ENCODE measurements at places on chromosomes 1 and 21. TPM values are rescaled to one million over a fixed set of nuclear protein-coding genes. Genes with fewer than 3 reads are reported as not detected.

DNA sequence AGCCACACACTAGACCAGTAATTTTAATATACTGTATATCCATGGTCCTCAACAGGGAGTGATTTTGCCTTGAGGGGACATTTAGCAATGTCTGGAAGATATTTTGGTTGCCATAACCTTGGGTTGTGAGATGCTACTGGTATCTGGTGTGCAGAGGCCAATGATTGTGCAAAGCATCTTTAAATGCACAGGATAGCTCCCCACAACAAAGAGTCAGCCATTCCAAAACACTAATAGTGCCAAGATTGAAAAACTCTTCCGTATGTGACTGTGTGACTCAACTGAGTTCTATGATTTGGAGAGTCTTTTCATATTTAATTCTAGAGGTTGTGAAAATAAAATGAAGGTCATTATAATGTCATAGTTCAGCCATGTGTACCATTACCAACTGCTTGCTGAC lies 141.4 kb upstream of the CACYBP start:
- DNase-seq, result no peak
- H3K4me3 ChIP-seq, result no peak overlapping the region
- no peaks in the 10 kb centered on the region for H3K4me1 ChIP-seq
- no peak overlapping the region for H3K27ac ChIP-seq
- no peaks in the 10 kb centered on the region for H3K36me3 ChIP-seq

DNA sequence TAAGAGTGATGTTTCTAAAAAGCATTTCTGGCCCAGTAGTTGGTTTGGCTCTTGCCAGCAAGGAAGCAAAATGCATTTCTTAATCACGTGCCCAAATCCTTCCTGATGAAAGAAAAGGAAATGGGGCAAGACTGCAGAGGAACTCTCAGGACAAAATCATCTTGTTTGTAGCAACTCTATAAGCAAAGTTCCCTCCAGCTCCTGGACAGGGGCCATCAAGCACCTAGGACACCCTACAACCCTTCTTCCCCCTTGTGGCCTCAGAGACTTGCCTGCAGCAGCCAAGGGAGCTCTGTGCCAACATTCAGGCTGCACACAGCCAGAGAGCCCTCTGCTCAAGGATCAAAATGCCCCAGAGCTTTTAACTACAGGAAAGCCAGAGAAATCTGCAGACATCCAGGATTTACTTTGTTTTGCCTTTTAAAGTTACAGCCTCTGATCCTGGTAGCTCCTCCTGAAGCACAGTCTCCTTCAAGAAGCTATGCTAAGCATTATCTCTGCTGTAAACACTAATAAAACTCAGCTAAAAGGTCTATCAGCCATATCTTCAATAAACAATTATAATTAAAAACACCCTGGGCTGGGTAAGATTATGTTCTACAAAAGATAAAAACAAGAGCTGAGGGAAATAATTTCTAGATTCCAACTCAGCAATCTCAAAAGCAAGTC lies 105.0 kb downstream of the KIAA0319L start:
- H3K36me3 ChIP-seq, result peaks cover 58% of the 10 kb centered on the region
- no peaks in the 10 kb centered on the region for H3K27me3 ChIP-seq
- H3K4me3 ChIP-seq, result no peak overlapping the region
- H3K4me1 ChIP-seq, result no peaks in the 10 kb centered on the region

DNA sequence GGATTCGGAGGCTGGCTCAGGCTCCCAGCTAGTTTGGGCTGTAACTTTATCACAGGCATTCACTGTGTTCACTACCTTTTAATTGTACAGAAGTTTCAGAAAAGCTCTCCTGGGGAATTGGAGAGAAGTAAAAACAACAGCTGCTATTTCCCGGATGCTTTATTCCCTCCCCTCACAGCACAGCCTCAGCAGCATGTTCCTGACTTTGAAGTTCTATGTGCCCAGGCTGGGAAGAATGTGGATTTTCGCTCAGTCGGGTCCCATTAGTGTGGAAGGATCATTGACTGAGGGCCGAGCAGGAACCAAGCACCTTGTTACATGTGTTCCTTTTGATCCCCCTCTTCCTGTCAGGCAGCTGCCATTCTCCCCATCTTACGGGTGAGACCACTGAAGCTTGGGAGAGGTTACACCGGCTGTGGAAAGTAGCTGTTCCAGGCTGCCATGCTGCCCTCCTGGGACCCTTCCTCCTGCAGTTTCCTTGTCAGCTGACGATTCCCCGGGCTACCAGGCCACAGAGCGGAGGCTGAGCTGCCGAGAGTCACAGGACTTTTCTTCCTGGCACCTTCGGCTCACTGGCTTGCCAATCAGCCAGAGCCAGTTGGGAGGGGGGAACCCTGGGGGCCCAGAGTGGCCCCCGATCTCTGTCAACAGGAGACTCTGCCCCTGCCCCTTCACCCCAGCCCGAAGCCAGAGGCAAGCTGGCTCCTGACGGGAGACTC lies 223.1 kb upstream of the TMEM51 start:
- no peaks in the 10 kb centered on the region for H3K36me3 ChIP-seq
- no peak overlapping the region for H3K4me3 ChIP-seq

DNA sequence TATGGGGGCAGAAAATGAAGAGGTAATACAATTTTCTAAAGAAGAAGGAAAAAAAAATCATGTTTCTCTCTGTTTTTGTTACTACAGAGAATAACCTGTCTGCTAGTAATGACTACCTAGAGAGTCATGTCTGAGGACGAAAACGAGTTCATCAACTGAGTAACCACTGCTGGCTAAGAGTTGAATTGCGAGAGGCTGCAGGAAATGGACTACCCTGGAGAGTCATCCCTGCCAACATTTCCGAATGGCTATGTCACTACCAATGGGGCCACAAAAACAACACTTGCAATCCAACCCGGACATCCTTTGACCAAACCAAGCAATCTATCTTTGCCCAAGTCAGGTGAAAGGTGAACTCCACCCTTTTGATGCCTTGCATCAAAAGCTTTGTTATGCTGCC lies 120.6 kb downstream of the FCRL5 start:
- H3K4me1 ChIP-seq, result no peaks in the 10 kb centered on the region
- H3K27me3 ChIP-seq, result no peaks in the 10 kb centered on the region
- H3K36me3 ChIP-seq, result no peaks in the 10 kb centered on the region
- no peak for DNase-seq
- no peak overlapping the region for H3K27ac ChIP-seq

DNA sequence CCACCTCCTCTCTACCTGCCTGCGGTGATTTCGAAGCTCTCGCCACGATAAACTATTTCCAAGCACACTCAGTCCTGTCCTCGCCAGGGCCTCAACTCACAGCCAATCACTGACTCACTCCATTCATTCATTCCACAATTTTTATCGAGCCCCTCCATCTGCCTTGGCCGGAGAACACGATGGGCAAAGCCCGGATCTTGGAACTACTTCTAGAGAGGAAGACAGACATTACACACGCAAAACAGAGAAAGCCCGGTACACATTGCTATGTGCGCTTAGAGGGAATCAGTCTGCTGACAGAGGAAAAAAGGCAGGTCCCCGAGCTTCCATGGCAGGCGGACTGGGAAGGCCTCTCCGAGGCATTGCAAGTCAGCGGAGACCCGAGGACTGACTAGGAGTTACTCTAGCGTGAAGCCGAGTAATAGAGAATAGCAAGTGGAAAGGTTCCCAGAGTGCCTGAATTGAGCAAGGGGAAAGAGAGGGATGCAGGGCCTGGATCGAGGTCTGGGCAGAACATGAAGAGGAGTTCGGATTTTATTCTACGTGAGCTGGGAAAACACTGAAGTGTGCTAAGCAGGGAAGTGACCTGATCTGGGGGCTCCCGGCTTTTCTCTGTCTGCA lies 54.2 kb upstream of the DNAJC6 start:
- DNase-seq, result no peak
- no peaks in the 10 kb centered on the region for H3K36me3 ChIP-seq
- H3K4me1 ChIP-seq, result peaks cover 12% of the 10 kb centered on the region
- H3K4me3 ChIP-seq, result peak overlapping the region; percentile 49
- no peak overlapping the region for H3K27ac ChIP-seq

- H3K27ac ChIP-seq, result no peak overlapping the region
- no peak overlapping the region for H3K4me3 ChIP-seq
- no peak for DNase-seq
- H3K36me3 ChIP-seq, result no peaks in the 10 kb centered on the region
- H3K27me3 ChIP-seq, result no peaks in the 10 kb centered on the region
Observed at GRCh38 chr1:225595974-225596551, 56.9 kb downstream of the ENAH start.

DNA sequence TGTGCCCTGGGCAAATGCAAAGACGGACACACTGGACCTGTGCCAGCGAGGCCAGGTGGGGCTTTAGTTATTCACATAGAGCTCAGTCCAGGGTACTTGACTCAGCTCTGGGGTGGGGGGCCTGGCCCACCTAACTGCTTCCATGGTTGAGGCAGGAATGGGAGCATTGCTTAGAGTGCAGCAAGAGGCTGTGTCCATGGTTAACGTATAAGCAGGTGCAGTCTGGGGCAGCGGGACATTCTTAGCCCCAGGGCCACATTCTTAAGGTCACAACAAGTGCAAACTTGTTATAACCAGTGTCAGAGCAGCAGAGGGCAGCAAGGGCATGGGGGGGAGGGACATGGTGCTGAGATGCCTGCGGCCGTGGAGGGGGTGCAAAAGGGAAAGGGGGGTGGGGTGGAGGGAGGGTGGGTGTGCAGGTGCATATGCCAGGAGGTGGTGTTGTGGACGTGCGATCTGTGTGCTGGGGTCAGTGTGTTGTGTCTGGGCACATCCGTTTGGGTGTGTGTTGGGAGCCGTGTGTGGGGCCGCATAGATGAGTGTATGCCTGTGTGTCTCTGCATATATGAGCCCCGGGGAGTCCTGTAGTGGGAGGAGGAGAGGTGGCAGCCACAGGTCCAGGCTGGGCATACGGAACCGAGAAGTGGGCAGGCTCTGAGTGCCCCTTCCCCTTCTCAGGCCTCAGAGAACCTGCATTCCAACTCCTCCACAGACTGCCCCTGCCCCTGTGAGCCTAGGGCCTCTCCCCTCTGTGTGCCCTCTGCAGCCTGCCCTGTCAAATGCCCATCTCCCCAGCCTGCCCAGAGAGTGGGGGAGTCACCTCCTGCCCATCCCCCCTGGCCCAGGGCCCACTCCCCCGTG lies 8.4 kb downstream of the KCNJ10 start:
- no peak overlapping the region for H3K4me3 ChIP-seq
- no peaks in the 10 kb centered on the region for H3K27me3 ChIP-seq
- H3K36me3 ChIP-seq, result no peaks in the 10 kb centered on the region
- H3K4me1 ChIP-seq, result no peaks in the 10 kb centered on the region
- no peak for DNase-seq
- H3K27ac ChIP-seq, result no peak overlapping the region

- no peak overlapping the region for H3K4me3 ChIP-seq
- DNase-seq, result peak; percentile 13
- H3K27me3 ChIP-seq, result no peaks in the 10 kb centered on the region
- no peaks in the 10 kb centered on the region for H3K4me1 ChIP-seq
Observed at GRCh38 chr1:239951511-239952140, 140.1 kb upstream of the FMN2 start.

DNA sequence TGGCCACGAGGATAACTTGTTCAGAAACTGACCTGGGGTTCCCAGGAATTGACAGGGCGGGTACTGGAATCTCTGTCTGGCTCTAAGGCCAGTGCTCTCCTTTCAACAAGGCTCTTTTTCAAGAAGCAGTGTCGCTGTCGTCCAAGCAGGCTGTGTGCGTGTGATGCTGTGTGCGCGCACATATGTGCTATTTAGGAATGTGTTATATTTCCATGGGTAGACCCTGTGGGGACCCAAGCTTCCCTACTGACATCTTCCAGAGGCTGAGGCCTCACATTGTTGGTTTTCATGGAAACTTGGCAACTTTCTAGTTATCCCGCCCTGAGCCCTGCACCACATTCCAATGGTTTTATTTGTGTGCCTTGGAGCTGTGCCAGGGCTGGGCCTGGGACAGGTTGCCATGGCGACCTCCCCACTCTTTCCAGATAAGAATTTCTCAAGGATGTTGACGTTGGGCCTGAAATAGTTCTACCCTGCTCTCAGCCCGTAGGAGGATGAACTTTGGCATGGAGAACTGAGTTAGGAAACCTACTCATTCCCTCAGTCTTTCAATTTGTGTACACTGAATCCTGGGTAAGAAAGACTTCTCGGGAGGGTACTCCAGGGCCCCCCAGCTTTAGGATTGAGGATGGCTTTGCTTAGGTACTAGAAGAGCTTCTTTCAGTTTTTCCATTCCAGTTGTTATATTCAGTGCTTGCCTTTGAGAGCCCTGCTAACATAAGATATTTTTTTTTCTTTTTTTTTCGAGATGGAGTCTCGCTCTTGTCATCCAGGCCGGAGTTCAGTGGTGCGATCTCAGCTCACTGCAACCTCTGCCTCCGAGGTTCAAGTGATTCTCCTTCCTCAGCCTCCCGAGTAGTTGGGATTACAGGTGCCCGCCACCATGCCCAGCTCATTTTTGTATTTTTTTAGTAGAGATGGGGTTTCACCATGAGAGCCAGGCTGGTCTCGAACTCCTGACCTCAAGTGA lies 38.8 kb upstream of the SRSF10 start:
- no peak for DNase-seq
- H3K4me1 ChIP-seq, result no peaks in the 10 kb centered on the region
- H3K27ac ChIP-seq, result peak overlapping the region; percentile 26
- H3K27me3 ChIP-seq, result no peaks in the 10 kb centered on the region
- no peaks in the 10 kb centered on the region for H3K36me3 ChIP-seq

DNA sequence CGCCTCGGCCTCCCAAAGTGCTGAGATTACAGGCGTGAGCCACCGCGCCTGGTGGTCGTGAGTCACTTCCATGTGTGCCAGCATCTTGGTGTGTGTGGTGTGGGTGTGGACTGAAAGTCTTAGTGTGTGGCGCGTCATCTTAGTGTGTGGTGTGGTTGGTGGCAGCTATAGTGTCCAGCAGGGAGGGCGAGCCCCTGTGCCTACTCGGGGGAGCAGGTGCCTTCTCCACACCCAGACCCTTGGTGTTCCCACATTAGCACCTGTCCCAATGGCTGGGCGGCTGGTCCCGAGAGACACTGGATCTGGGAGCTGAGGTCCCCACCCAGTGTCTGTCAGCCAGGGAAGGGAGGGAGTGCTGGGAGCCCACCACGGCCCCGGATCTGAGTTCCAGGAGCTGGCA lies 2.8 kb downstream of the SCNN1D start:
- H3K4me1 ChIP-seq, result no peaks in the 10 kb centered on the region
- H3K27me3 ChIP-seq, result peaks cover 18% of the 10 kb centered on the region

Gene LCE2A
- polyA plus RNA-seq, result 1.3 TPM

DNA sequence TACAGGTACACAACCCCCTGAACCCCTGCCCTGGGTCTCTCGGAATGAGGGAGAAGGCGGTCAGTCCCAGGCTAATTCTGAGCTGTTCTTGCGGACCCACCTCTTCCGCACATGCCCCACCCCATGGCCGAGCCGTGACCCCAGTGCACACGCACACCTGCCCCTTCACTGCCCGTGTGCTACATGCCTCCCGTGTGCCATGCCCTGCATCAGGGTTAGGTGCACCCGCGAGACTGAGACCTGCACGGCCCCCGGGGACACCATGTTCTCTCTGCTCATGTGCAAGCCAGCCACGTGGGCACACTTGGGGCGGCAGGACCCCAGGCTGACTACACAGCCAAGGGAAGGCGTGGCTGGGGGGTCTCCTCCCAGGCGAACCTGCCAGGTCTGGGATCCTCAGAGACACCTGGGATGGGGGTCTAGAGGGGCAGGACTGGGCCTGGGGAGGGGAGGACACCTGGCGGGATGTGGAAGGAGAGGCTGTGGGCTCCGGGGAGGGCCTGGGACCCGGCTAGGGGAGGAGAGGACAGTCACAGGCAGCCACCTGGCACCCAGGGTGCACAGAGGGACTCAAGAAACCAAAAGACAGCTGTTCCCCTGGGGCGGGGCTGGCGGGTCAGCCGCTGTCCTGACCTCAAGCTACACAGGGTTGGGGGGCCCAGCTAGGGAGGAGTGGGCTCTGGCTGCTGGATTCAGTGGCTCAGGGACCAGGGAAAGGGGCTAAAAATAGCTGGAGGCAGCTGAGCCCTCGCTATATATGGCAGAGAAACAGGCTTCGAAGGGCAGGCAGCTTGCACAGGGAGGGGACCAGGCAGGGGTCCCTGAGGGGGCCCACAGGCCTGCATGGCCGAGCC lies 133.4 kb downstream of the CASZ1 start:
- H3K27me3 ChIP-seq, result no peaks in the 10 kb centered on the region
- H3K27ac ChIP-seq, result no peak overlapping the region

Gene KRTAP13-3
- polyA plus RNA-seq, result not detected
